CD4-positive, alpha-beta T cell treated with Interleukin-17A for 4 hours (primary cell): ENCODE measurements at places on chromosomes 5 and 9.

GRCh38 chr5:8538821-8539220, 669.9 kb downstream of the MTRR start:
- DNase-seq: no peak

- peak; percentile 3 for DNase-seq
Observed at GRCh38 chr9:120914396-120914795, 12.2 kb downstream of the TRAF1 start.

GRCh38 chr9:133403766-133404453, 13.9 kb downstream of the REXO4 start:
- DNase-seq: peak; percentile 77

DNA sequence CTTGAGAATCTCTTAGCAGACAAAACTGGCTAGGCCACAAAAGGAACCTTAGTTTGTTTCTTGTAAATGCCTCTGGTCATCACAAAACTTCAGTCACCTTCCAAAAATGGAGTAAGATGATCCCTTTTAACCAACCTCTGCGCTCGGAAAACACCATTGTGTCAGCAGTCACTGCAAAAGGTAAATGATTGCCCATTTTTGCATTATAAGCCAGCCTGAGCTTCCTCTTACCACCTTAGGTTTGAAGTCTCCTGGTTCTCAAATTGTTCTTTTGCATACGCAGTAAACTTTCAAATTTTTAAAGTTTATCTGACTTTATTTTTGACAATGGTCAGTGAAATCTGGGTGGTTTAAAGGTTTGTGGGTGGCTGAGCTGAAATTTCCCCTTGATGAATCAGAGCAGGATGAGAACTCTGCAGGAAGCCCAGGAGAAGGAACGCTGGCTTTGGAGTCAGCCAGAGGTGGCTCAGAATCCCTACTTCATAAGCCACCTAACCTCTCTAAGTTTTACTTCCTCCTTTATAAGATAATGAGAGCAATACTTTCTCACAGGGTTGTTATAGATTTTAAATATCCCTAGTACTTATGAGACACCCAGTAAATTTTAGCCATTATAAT, 131.4 kb downstream of the MED10 start:
- DNase-seq: no peak

GRCh38 chr5:109099081-109099480, 310.7 kb downstream of the PJA2 start:
- no peak for DNase-seq

- DNase-seq: peak; percentile 71
Observed at GRCh38 chr5:139394123-139394653, 716 bp downstream of the PROB1 start.

DNA sequence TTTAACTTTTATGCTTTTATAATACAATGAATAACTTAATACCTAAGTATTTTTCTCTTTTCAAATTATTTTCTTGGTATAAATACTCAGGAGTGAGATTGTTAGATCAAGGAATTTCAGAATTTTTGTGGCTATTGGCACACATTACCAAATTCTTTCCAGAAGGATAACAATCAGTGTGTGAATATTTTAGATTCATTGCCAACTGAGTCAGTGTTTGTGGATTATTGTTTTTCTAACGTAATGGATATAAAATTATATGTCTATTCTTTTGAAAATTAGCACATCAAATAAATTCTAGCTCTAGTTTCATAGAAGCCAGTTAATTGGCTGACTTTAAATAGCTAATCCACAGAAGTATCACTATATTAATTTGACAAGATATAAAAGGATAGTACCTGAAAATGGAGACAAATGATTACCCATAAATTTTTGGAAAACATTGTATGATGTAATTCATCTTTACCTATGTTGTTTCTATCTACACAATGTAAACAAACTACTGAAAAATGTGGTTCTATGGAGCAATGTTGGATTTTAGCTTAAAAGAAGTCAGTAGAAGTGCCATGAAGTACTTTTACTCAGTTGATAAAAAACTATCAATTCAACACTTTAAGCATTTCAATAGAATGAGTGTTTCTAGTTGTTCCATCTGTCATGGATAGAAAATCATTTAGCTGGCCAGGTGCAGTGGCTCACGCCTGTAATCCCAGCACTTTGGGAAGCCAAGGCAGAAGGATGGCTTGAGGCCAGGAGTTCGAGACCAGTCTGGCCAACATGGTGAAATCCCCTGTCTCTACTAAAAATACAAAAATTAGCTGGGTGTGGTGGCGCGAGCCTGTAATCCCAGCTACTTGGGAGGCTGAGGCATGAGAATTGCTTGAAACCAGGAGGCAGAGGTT, 185.1 kb downstream of the ADAMTSL1 start:
- no peak for DNase-seq

DNA sequence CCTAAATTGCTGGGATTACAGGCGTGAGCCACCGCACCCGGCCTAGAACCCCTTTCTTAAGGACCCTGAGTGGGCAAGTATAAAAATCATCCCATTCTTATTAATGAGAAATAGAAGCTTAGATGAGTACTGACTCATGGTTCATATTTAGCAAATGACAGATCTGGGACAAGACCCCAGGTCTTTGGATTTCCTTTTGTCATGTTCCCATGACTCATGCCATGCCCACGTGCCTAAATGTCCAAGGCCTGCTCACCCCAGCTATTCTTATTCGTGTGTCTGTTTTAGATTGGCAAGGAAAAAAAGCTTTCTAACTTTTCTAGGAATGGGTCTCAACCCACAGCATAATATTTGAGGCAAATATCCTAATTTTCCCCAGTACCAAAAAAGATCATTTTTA, 57.7 kb upstream of the RPS23 start:
- no peak for DNase-seq

DNA sequence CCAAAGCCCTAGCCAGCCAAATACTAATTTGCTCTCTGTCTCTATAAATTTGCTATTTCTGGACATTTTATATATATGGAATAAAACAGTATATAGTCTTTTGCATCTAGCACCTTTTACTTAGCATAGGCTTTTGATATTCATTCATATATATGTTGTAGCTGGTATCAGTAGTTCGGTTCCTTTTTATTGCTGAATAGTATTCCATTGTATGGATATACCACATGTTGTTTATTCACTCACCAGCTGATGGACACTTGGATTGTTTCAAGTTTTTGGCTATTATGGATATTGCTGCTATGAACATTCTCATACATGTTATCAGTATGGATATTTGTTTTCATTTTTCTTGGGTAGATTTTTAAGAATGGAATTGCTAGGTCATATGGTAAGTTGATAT, 23.8 kb upstream of the KIAA1958 start:
- DNase-seq: no peak

DNA sequence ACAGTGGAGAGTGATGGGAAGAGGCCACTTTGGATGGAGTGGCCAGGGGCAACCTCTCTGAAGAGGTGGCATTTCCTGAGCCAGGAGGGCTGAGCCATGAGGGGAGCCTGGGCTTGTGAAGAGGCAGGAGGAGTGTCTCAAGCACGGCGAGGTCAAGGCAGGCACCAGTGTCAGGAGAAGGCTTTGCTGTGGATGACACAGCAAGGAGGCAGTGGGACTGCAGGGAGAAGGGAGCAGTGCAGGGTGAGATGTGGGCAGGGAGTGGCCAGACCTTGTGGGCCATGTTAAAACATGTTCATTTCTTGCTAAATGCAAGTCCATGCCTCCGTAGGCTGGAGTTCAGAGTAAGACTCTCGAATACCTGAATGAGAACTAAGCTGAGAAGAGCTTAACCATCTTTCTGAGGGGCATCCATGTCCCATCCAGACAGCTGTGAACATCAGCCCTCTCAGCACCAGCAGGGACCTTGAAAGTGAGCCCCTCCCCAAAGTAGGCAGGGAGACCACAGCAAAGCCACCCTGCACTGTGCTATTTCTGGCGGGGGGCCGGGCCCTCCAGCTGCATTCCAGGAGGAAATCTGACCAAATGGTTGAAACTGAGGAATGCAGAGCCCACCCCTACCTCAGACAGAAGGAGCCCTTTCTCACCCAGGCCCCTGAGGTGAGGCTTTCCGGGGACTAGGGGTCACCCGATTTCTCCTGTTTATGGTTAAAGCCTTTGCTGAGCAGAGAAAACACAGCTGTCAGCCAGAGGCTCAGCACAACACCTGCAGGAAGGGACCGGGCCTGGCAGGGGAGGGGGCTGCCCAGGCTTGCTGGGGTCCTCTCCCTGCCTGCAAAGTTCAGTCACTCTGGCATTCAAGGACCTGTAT, 16.1 kb upstream of the ARSI start:
- no peak for DNase-seq

- no peak for DNase-seq
Observed at GRCh38 chr5:16871746-16872339, 64.2 kb downstream of the MYO10 start.

DNA sequence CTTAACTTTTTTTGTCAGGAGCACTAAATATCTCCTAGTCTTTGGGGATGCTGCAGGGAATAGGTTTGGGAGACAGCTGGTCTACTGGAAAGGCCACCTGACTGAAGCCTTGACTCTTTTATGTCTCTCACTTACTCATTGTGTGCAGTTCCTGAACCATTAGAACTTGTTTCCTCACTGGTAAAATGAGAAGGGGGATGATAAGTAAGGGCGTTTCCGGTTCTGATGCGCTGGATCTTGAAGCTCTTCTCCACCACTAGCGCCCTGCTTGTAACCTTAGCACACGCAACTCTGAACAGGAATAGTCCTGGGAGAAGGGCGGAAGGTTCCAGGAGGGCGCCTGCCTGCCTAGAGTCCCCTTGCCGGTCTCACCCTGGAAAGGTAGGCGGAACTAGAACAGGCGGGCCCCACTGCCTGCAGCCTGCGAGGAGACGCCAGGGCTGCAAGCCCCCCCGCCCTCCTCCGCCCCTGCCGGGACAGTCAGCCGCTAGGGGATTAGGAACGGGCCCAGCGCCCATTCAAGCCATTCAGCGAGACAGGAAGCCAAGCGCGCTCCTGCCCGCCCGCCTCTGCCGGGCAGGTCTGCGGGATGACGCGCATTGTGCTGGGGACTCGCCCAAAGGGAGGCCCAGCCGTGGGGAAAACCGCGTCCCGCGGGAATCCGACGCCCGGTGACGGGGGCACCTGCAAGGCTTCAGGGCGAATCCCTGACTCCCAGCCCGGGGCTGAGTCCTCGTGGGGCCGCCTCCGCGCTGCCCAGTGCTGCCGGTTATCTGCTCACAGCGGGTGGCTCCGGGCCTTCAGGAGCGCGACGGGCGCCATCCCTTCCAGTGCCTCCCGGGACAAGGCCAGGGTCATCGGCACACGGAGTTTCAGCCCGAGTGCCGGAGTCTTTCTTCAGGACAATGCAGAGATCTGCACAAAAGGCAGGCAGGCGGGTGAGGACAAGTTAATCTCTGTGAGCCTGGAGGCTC, 44.0 kb upstream of the XPA start:
- peak; percentile 43 for DNase-seq

GRCh38 chr5:151264113-151264512, 11.1 kb downstream of the GM2A start:
- DNase-seq: no peak

DNA sequence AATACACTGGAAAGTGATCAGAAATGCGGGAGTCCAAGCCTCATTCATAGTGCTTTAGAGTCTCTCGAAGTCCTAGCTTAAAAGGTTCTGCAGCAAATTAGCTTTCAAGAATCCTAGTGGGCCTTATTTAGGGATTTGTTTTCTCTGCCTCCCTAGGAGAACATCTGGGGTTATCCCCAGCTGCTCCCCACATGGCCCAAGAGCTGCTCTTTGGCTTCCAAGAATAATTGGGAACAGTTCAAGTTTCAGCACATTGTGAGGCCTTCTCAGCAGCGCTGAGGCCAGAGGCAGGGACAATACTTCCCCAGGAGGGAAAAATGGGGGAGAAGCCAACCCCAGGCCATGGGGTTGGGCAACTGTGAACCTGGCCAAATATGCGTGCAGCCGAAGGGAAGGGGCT, 108.7 kb downstream of the LIFR start:
- DNase-seq: no peak

DNA sequence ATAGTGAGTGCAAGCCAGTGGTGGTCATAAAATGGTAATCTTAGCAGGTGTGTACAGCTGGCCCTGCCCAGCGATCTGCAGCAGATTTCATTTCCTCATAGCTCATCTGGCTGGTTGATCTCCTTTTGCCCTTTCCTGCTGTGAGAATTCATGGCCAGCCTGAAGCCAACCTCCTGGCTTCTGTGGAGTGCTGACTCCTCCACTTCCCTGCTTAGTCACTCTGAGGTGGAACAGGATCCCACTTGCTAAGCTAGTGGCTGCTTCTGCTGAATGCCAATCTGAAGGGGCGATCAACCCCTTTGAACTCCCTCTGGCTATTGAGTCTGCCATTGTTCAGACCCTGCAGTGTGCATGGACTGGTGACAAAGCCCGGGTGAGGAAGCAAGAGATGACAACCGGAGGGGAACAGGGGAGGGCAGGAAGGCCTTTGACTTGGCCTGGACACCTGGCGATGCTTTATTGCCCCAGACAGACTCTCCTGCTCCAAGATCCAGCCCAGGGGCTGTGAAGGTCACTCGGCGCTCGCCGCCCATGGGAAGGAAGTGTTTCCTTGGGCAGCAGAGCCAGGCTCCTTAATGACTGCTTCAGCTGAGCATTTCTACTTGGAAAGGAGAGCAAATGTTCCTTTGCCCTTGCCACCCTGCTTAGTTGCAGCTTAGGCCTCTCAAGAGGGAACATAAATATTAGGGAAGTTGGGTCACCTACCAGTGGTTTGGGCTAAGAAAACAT, 341.1 kb downstream of the ZSWIM6 start:
- DNase-seq: no peak

- DNase-seq: no peak
Observed at GRCh38 chr5:116573702-116574366, 789 bp downstream of the SEMA6A start.

DNA sequence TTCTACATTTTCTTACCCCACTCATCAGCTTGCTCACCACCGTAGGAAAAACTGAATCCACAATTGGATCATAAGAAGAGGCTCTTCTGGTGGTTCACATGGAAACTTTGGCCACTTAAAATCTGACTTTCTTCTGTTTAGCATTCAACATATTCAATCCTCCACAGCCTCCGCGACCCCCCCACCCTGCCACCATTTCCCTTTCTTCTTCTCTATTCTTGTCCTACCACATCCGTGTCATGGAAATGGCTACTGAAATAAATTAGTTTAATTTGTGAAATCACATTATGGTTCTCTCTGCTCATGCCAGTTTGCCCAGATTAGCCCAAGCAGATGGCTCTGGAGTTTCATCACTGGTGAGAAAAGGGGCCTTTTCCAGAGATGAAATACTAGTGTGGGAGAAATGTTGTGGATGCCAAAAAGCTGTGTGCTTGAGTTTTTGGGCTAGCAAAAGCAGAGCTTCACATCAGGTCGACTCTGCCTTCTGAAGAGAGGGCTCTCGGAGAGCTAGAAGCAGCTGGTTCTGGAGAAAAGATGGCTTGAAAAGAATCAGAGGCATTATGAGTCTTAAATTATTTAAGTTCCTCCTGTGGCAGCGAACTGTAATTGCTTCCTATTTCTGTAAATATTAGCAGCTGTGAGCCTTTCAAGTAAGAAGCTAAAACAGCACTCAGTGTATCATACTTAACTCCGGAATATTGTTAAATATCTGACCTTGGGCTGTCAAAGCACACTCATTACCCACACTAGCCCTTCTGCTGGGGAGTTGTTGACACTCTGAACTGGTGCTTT, 107.1 kb downstream of the MAT2B start:
- DNase-seq: no peak
